IMR-90 (cell line): ENCODE measurements at places on chromosomes 11 and 22.

- peak; percentile 30 for DNase-seq
Measured at GRCh38 chr11:2142300-2142759, 3.1 kb upstream of the IGF2 start.

GRCh38 chr22:50139843-50140415 is 30.6 kb upstream of the PANX2 start:
- DNase-seq, result no peak

DNA sequence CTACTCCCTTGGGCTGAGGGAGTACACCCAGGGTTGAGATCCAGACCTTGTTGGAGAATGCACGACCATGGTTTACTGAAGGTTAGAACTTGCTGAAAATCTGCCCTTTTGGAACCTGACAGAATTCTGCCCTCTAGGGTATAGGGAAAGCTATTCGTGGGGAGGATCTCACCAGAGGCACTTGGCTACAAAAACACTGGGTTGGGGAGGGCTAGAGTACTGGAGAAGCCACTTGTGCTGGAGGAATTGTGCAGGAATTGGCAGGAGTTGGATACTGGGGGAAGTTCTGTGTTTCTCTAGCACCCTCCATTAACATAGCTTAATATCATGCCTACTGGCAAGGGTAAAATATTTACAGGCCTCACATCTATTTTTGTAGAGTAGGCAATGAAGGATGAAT is 55.8 kb downstream of the PPME1 start:
- no peak for DNase-seq

DNA sequence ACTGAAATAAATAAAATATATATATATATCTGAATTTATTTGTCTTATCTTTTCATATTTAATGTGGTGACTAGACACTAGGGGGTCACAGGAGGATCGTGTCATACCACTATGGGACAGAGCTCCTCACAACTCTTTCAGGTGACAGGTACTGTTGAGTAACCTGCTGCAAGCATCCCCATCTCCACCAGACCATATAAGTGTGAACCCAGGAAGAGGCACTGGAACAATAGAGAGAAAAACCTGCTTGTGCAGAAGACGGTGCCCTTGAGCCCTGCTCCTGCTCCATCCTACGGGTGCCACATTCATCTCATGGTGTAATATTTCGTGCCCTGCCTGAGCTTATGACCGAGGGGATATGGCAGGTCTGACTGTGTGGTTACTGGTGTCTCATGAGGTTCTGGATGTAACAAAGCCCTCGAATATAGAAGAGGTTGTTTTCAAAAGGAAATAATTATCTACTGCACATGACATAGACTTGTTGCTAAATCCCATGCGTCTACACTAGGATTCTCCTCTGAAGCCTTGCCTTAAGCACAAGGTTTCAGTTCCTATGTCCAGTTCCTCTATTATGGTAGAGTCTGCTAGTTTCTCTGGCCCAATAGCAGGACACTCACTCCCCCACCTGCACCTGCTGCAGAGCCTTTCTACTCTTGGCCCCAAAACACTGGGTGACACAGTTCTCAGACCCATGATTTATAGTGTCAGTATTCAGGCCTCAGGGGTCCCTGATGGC is 70.4 kb downstream of the GGTLC2 start:
- DNase-seq, result no peak

DNA sequence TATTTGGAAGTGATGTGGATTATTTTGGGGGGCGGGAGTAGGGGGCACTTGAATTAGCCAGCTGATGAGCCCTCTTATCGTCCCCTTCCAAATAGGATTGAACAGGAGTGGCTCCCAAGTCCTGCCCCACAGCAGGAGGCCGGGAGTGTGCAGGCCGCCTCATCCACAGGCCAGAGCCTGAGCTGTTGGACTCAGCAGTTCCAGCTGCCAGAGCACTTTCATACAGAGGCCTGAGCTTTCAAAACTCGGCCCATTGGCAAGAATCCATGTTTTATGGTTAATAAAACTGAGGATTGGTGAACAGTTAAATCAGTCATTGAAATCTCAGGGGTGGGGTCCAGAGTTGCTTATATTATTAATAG is 9.6 kb downstream of the FAM118A start:
- peak; percentile 77 for DNase-seq

DNA sequence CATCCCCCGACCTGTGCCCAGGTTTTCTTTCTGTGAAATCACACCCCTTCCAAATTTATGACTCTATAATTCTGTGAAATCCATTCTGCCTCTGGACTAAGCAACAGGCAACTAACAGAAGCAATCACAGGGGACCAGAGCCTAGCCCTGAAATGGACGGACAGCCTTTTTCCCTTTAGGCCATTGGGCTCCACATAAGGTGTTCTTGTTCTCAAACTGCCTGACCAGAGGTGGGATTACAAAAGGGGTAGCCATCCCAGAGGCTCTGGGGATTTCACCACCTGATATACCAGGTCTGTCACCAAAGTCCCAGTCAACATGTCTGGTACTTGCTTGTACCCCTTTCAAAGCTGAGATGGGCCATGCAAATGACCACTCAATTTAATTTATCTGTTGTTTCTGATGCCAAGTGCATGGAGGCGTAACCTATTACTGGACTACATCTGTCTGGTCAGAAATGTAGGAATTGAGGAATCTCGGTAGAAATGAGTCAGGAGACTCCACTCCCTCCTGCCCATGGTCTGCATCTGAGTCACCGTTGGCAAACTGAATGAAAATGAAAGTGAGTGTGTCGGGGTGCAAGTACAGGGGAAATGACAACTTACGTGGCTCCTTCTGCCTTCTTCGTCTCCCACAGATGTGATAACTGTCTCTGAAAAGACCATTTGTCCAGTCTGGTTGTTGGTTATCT is 10.2 kb downstream of the DKK3 start:
- peak; percentile 95 for DNase-seq

GRCh38 chr11:35967042-35967441 is 23.2 kb downstream of the LDLRAD3 start:
- DNase-seq, result no peak

DNA sequence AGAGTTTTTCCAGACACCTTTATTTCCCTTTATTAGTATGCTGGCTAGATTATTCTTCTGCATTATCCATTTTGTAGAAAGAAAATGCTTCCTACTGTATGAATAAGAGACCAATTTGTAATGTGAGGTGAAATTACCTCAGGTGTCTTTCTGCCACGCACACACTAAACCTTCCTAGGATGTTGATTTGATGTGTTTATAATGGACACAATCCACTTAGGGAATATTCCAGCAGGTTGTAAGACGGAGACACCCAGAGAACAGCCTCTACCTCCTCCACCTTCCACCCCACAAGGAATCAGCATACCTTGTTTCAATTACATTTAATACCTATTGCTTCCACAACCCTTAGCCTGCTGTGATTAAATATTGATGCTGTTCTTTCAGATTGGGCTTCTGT is 379.1 kb upstream of the KIRREL3 start:
- DNase-seq, result no peak

DNA sequence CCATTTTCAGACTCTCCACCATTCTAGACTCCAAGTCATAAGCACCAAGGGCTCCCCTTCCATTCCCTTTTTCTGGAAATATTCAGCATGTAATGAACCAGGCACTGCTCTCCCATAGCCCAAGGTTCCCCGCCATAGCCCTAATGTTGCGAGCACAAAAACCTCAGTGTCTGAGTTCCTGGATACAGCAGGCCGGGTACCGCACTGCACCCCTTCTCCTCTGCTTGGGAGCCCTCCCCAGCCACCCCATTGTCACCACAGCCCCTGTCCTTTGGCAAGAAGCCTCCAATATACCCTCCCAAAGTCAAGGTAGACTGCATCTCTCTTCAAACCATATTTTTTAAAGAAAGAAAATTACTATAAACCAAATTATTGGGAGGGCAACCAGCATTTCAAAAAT is 1341.1 kb downstream of the BRD1 start:
- DNase-seq, result no peak

- DNase-seq, result no peak
Measured at GRCh38 chr22:47123827-47124442, 361.5 kb downstream of the TBC1D22A start.

GRCh38 chr11:82810738-82811137 is 77.1 kb upstream of the FAM181B start:
- DNase-seq, result no peak

- DNase-seq, result no peak
Measured at GRCh38 chr11:6620636-6621035, 1.4 kb upstream of the TPP1 start.

GRCh38 chr11:67662835-67663531 is 11.4 kb downstream of the ALDH3B2 start:
- DNase-seq, result no peak

DNA sequence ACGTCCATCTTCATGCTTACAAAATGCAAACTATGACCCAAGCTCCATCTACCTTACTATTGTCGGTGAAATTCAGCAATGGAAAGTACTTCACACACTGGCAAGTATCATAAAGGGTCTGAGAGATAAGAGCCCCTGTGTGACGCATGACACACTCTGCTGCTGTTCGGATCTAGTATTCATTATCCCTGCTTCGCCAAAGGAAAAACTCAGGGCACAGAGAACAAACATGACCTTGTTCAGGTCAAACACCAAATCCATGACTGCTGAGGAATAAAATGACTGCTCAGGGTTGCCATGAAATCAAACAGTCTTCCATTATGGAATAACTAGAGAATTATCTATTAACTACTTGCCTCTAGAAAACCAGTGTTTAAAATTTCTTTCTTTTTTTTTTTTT is 73.0 kb downstream of the MICAL3 start:
- DNase-seq, result no peak

DNA sequence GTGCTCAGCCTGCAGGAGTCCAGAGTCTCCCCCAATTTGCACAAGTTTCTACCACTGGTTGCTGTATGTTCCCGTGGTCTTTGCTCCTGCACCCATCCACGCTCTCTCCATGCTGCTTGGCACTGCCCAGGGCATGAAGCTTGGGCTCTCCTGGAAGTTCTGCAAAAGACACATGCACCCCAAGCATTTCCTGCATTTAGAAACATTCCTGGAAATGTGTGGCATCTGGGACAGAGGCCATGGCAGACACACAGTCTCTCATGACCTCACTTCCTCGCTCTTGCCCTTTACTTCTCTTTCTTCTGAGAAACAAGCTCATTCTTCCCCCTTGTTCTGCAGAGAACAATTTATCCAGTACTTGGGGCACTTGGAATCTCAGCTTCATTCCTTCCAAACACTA is 489.5 kb downstream of the BUD13 start:
- no peak for DNase-seq

DNA sequence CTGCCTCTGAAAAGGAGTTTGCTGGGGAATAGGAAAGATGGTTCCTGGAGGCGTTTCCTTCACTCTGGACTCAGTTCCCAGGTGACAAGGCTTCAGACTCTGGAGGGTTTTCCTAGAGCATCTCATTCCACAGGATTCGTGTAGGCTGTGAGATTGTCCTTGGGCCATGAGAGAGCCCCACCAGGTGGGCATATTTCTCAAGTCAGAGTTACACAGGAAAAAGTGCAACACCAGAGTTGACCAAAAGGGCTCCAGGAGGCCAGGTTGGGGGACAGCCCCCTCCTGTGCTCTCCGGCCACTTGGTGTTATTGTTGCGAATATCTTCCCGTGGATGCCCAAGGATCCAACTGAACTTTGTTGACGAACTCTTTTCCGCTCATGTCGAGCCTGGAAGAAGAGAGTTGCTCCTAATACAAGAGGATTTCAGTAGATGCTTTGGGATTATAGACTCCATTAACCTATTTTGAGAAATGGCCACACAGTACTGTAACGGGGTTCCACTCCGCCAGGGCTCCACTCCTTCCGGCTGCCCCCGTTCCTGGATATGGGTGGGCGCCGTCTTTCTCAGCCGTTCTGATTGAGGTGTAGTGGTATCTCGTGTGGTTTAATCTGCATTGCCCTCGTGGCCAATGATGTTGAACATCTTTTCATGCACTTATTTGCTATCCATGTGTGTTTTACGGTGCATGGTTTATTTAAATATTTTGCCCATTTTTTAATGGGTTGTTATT is 580.3 kb downstream of the BRD1 start:
- no peak for DNase-seq

DNA sequence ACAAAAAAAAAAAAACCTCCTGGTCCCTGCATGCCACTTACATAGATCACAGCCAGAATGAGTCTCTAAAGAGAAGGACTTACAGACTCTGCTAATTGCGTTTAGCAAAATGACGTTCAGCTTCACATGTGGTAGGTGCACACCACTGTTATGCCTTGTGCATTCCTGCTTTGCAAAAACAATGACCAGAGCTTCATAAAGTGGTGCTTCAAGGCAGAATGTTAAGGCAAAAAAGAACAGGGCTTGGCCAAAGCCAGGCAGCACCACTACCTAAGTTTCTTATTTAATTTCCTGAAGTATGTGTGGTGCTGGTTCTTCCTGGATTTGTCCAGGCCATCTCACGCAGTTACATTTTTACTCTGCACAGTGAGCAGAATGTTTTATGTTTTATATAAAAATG is 85.2 kb downstream of the GALNT18 start:
- DNase-seq, result no peak

DNA sequence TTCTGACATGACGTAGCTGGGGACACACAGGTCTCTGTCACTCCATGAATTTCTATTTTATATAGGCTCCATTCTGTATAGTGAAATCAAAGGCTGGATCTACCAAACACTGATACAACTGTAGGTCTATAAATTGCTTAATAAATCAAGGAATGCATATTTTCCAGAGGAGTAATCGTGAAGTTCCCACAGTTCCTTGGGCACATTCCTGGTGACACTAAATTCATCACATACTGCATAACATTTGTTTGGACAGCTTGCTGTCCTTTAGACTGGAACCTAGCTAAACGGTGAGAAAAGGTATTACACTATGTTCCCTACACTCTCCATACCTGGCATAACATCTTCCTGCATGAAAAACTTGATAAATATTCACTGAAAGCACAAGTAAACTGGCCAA is 41.6 kb upstream of the UCP3 start:
- peak; percentile 66 for DNase-seq

DNA sequence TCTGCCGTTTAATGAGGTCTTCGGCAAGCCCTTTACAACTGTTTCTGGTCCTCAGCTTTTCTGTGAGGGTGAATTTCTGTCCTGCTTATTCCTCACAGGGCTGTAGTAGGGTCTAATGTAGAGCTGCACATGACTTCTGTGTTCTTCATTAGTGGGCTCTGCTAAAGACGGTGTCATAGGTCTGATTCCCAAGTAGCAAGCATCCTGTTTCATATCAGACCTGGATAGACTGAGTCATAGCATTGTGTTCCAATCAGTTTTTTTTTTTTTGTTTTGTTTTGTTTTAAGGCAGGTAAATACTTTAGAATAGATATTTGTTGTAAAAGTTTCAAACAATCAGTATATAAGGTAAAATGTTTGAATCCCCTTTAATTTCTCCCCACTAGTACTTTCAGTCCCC is 35.4 kb downstream of the BIRC2 start:
- peak; percentile 19 for DNase-seq

- no peak for DNase-seq
Measured at GRCh38 chr11:99865951-99866350, 821.1 kb upstream of the ARHGAP42 start.

- no peak for DNase-seq
Measured at GRCh38 chr11:64510759-64511158, 80.3 kb upstream of the SLC22A12 start.
